ENCODE measurements at places on chromosomes 13 and 19.

GRCh38 chr13:85816413-85816812 lies 17.2 kb upstream of the SLITRK6 start:
- DNase-seq = no peak

GRCh38 chr19:47357788-47358680 lies 8.9 kb downstream of the DHX34 start:
- no peak for DNase-seq

DNA sequence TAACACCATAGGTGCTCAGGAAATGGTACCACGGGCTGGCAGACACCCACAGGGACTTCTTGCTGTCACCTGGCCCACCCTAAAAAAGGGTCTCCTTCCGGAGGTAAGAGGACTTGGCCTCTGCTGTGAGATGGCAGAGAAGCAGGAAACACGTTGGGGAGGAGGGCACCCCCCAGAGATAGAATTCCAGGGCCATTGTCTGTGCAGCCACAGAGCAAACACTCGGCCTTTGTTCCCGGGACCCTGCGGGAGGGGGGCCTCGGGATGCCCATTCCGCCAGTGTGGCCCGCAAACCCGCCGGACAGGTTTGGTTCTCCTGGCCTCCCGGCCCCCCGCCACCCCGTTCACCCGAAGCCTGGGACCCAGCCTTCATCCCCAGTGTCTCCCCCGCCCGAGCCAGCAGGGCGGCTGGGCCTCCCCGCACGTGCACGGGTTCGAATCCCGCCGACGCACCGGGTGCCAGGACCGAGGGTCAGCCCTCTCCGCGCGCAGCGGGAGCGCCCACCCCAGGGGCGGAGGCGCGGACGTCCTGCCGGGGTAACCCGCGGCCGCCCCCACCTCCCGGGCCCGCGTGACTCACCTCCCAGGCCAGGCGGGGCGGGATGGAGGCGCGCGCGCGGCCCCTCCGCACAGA lies 714 bp downstream of the PLPP2 start:
- peak; percentile 93 for DNase-seq

DNA sequence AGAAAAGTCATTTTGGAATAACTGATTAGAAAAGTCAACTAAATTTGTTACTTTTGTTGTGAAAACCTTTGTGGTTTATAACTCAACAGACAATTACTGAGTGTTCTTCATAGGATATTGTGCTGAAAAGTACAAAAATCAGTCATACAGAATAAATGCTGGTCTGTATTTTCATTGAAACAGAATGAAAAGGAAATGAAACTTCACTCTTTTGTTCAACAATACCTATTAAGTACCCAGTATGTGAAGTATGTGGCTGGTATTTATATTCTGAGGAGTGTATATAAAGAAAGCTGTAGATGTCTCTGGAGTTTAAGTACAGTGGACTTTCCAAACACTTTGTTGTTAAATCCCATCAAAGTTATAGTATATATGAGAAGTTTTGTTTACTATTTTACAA lies 828.4 kb upstream of the ATXN8OS start:
- DNase-seq = no peak

DNA sequence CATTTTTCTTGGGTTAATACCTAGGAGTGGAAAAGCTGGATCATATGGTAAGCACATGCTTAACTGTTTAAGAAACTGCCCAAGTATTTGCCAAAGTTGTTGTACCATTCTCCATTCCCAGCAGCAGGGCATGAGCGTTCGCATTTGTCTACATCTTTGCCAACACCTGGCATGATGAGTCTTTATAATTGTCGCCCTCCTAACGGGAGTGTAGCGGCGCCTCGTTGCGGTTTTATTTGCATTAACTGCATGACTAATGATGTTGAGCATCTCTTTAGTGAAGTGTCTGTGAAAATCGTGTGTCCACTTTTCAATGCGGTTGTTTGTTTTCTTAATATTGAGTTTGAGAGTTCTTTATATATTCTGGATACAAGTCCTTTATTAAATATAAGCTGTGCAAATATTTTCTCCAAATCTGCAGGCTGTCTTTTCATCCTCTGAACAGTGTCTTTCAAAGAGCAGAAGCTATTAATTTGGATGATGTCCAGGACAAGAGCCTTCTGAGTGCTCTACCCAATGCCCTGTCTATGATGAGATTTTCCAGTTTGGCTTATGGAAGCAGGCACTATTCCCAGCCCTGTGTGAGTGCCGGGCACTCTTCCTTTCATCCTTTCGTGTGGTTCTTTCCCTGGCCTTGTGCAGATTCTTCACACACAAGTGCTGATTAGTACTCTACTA lies 202.0 kb downstream of the FOXO1 start:
- no peak for DNase-seq

- DNase-seq = no peak
These were observed 3.8 kb downstream of the HSPBP1 start for GRCh38 chr19:55275851-55276719.

DNA sequence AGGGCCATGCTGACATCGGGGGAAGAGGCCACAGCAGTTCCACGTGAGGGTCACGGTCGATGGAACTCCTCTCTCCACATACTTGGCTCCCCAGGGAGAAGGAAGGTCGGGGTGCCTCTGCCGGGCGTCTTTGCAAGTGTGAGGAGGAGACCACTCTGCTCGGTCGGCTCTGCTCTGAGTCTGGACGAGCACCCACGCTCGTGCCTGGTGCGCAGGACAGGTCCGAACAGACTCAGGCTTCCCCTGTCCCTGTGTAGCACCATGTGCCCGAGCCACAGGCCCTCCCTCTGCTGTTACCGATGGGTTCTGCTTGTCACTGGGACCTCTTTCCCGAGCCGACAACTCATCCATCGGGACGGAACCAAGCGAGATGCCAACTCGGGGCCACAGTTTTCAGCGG lies 35.1 kb downstream of the TMEM255B start:
- DNase-seq = no peak

DNA sequence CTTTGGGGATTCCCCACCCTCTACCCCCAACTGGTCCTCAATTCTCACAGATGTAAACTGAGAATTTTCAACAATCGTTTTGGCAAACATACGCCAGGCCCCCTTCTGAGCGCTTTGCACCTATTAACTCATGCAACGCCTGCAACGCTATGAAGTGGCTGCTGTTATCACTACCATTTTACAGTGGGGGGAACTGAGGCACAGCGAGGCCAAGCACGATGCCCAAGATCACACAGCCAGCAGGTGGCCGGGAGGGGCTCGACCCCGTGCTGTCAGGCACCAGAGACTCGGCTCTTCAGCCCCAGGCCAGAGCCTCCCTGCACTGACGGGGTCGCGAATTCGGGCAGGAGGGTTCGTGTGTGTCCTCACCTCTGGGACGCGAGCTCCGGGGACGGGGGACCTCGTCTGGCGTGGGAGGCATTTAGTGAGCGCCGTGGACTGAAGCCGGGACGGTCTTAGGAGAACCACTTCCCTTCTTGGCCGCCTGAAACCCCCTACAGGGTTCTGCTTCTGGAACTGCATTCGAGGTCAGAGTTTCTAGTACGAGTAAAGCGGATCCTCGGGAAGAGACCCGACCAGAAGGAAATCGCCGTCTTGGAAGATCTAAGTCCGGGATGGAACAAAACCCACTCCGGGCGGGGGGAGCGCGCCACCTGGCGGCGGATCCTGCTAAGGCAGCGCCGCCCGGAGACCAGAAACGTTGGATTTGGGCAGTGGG lies 21.0 kb downstream of the ZNF114 start:
- peak; percentile 57 for DNase-seq

DNA sequence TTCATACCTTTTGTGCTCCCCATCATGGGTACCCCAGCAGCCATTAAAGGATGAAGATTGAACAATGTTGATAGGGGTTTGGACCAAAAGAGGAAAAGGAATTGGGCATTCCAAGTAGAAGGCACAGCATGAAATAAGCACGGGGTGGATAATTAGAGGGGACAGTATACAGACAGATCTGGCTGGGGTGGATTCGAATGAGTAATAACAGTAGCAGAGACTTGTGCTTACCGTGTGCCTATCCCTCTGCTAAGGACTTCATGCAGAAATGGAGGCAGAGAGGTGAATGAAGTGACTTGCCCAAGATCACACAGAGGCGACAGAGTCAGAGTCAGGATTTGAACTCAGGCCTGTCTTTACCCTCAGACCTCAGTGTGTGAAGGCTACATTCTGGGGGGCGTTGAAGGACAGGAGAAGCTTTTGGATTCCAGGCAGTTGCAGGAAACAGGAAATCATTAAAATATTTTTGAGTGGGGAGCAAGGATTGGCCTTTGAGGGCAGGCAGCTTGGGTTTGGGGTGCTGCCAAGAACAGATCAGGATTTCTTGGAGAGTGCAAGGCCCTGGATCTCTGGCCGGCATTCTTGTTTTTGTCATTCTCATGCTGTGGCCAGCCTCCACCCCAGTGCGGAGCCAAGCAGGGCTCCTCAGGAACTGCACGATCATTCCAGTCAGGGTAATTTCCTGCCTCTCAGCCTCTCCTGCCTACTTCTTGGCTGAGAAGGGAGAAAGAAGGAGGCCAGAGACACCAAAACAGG lies 18.7 kb downstream of the PAF1 start:
- peak; percentile 71 for DNase-seq

DNA sequence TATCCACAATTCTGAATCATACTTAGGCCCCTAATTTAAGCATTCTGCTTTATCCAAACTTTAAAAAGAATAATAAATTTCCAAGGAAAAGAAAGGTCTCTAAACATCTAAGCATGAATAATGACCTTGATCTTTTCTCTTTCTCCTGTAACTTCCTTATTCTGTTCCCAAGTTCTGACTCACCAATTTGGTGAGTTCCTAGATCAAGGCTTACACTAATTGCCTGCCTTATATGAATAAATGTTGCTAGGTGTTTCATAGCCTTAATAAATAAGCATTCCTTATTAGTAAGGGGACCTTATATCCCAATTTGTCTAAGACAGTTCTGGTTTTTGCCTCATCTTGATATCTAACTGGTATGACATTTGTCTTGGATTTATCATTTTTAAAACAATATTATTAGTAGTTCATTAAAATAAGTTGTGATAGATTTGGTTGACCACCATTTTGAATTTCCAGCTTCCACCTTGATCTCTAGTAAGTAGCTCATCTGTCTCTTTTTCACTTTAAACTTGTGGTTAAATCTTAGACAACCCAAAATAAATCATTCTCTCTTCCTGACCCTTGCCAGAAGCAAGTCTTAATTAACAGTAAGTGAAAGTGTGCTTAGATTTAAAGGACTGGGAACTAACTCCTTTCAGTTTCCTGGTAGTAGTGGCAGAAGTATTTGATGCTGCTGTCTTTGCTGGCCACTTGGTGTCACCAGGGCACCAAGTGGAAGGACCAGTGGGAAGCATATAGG lies 121.2 kb upstream of the MLNR start:
- peak; percentile 24 for DNase-seq

GRCh38 chr13:73254827-73255226 lies 196.0 kb downstream of the KLF5 start:
- no peak for DNase-seq

DNA sequence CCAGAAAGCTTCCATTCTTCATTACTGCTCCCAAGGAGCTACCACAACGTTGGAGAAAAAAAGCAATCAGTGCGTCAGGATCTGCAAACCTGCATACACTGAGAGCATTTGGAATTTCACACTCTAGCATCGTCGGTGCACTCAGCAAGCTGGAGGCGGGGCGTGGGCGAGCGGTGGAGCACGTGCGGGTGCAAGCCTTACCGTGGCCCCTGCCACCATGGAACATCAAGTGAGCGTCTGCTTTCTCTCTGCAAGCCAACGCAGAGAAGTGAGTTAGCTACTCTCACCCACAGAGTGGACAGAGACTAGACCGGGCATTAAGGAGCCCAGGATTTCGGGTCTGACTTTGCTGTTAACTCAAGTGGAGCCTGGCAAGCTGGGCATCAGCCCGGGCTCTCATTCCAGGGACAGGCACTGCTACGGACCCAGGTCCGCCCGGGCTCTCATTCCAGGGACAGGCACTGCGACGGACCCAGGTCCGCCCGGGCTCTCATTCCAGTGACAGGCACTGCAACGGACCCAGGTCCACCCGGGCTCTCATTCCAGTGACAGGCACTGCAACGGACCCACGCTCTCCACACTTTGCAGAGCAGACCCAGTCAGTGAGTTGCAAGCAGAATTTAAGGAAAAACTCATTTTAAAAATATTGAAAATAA lies 124.1 kb upstream of the SPACA7 start:
- DNase-seq = no peak

DNA sequence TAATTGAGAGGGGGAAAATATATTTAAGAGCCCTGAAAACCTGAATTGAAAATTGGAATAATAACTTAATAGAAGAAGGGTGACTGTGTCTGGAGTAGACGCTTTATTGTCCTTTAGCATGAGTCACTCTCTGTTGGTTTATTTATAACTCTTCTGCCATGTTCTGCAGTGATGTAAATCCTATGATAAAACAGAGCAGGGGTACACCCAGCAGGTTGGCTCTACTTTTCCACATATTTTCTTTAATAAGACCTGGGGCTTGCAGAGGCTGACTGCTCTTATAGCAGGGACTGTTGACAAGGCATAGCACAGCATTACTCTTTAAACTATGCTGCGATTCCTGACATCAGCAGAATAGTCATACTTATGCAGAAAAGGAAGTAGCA lies 389.9 kb upstream of the PCDH9 start:
- no peak for DNase-seq

GRCh38 chr19:37114001-37114400 lies 35.8 kb downstream of the ZNF420 start:
- DNase-seq = no peak

GRCh38 chr19:45172173-45172572 lies 5.9 kb downstream of the TRAPPC6A start:
- DNase-seq = no peak

- DNase-seq = no peak
These were observed 452 bp upstream of the PPM1N start for GRCh38 chr19:45497791-45498190.

DNA sequence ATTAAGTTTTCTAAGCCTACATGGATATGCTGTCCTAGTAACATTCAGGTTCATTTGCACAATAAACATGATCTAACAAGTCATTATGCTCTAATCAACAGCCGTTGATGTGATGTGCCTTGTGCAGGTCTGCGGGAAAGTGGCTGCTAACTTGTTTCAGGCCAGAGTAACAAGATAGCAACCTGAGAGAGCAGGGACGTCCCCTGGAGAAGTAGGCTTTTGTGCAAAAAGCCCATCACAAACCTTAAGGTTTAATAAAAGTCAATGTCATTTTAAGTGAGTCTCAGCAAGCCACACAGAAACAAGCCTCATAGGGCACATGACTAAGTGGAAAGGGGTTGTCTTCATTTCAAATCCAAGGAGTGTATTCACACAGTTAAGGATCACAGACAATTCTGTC lies 17.6 kb downstream of the FOXO1 start:
- DNase-seq = no peak

DNA sequence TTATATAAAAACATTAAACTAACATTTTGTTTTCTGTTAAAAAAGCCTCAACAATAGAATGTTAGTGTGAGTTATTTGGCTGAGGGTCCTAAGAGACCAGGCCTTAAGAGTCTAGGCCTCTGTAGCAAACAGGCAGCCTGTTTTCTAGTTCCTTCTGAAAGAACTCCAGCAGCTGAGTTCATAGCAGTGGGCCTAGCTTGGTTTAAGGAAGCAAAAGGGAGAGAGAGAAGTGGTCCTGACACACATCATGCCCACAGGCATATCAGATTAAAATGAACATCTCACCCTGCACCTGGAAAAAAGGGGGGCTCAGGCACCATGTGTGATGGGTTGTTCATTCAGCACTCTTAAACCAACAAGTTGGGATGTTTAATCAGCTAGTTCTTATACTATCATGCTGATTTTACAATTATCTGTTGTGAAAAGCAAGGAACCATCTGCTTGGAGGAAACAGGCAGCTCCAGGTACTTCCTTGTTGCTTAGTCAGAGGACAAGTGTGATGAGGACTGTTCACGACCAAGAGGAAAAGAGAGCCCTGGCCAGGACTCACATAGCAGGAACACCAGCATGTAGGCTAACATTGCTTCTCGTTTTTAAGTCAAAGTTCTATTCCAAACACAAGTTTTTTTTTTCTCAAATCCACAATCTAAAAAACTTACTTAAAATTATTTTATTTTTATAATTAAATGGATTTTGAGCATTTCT lies 81.3 kb upstream of the FRY start:
- DNase-seq = peak; percentile 3
